Cardiac muscle cell (in vitro differentiated cells and primary cell): ENCODE measurements at places on chromosomes 4 and X. TPM values are rescaled to one million over a fixed set of nuclear protein-coding genes. Genes with fewer than 3 reads are reported as not detected.
A peak's percentile ranks its signal among the peaks of the same experiment; 100 is the strongest.

Gene EIF2S3
- 76.4 and 108 TPM in 2 replicates for polyA plus RNA-seq

DNA sequence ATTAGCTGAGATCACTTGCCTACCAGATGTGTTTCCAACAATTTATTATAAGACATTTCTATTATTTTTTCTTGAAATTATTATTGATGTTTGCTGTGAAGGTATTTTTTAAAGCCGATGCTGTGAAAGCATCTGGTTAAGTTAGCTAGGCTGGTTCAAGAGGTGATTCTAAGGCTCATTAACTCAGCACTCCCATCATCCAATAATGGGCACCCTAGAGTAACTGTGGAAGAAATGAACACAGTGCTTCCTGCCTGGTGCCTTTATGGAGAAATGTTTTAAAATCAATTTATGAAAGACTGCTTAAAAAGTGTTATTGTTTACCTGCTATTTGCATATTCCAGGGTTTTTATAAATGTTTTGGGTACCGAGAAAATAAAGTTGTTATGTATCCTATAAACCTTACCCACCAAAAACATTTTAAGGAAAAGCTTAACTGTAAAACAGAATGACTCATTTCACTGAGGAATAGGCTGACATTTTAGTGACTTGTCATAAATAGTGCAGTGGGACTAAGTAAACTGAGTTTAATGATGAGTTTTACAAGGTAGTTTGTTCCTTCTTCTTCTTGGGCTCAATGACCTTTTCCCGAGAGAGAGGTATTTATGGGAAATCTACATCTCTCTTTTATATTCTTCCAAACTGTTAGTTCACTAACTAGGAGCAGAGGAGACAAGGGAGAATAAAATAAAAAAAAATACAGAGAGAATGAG lies 310.0 kb upstream of the AADAT start:
- no peak for DNase-seq

DNA sequence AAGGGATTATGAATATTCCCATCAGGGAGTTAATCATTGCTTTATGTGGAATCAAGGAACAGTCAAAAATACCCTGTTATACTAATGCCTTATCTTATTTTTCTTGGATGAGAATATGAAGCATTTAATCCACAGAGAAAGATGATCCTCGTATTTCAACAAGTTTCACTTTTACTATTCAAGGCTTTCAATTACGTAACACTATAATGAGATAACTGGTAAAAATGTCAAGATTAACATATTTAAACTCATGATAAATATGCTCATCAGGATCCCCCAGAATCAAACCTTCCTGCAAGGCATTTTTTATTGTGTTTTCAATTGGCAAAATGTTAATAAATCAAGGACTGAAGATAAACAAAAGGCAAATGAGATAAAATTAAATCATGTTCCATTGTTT lies 5.1 kb downstream of the ZXDA start:
- DNase-seq = no peak

GRCh38 chr4:107349266-107349665 lies 313.2 kb upstream of the DKK2 start:
- peak; percentile 1 for DNase-seq

Gene KIAA1210
- not detected in 2 replicates for polyA plus RNA-seq

Gene DAPP1
- 0.41 TPM in 1 of 2 replicates, not detected in the other for polyA plus RNA-seq
